Psoas muscle (tissue), 8 donors: ENCODE measurements at places on chromosomes 4 and X. TPM values are rescaled to one million over a fixed set of nuclear protein-coding genes. Genes with fewer than 3 reads are reported as not detected.

- DNase-seq, result no peak
These were observed 8.1 kb upstream of the NAAA start for GRCh38 chr4:75948822-75949444.

DNA sequence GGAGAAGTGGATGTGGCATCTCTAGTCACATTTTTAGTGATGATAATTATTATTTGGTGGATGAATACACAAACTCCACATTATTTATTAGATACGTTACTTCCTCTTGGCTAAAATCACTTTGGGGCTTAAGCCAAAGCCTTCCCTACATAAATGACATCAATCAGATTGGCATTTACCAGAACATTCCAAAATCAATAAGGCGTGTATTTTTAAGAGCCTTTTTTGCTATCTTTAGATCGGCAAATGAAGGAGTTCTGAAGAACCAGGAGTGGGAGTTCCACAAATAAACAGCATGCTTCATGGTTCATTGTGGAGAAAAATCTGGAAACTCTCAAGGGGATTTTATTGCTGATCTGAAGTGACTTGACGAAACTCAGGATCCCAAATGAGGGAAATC lies 89.7 kb downstream of the AMELX start:
- DNase-seq, result no peak

DNA sequence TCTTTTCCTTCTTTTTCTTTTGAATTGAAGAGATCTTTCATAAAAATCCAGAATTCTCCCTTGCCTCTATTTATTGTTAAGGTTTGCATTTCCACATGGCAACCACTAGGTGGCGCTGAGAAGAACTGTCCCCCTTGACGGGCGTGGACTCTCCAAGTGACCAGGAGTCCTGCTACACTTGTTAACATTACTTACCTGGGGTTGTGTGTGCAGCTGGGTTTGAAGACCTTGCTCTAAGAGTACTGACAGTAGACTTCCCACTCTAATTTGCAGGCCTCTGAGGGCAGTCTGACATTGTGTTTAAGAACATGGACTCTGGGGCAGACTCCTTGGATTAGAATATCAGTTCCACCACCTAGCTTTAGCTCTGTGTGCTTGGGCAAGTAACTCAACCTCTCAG lies 52.8 kb downstream of the GPRIN3 start:
- DNase-seq, result no peak

DNA sequence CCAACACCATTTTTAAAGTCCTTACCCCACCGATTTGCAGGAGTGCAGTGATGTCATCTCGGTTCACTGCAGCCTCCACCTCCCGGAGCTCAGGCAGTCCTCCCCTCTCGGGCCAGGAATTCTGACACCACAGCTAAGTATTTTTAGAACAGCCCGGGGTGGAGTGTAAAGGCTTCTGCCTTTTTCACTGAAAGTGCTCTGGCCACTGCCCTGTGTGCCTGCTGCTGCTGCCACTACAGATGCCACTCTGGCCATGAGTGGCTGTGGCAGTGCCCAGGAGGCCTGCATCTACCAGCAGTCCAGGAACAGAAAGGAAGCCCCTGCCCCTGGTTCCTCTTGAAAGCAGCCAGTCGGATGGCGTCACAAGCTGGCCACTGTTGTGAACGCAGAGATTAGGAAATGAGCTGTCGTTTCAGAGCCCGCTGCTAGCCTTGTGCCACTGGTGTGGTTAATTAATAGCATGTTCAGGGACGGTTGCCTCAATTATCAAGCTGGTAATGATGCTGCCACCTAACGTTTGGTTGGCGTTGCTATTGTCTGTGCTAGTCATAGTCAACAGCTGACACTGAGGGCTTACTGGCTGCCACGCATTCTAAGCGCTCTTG lies 23.6 kb upstream of the TBC1D14 start:
- peak; percentile 85 for DNase-seq

DNA sequence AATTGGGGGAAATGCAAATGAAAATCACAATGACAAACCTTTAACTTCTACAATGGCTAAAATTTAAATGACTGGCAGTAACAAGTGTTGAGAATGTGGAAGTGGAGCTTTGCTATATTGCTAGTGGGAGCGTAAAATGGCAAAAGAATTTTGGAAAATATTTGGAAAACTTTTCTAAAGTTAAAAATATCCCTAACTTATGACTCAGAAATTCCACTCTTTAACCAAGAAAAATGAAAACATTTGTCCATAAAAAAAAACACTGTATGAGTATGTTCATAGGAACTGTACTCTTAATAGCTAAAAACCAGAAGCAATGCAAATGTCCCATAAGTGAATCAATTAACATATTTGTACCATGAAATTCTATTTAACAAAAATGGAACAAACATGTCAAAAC lies 3.6 kb downstream of the TBCK start:
- DNase-seq, result no peak

DNA sequence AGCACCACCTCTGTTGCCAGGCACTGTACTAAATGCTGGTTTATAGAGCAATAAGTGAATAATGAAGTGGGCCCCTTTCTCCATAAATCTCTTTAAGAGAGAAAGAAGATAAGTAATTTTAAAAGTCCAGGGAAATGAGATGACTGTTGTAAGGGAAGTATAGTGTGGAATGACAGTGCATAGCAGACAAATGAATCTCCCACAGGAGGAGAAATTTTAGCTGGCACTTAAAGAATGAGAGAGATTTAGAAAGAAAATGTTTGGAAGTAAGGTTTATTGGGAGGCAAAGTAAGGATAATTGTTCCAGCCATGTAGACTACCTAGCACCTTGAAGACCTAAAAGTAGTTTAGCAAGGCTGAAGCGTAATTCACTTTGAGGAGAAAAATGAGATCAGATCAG lies 1081.1 kb upstream of the PABPC4L start:
- no peak for DNase-seq

GRCh38 chr4:110073053-110073845 lies 125.2 kb downstream of the ELOVL6 start:
- DNase-seq, result no peak

FOXR2 gene
- polyA plus RNA-seq, result not detected

TMEM47 gene
- polyA plus RNA-seq, result 21.9 TPM

PRPS1 gene
- polyA plus RNA-seq, result 20.7 TPM

SPOCK3 gene
- polyA plus RNA-seq, result 0.09 TPM
